ENCODE measurements at places on chromosomes 6 and 20. TPM values are rescaled to one million over a fixed set of nuclear protein-coding genes. Genes with fewer than 3 reads are reported as not detected.

GRCh38 chr6:63556369-63556768, 15.9 kb upstream of the LOC128125822 start:
- no peak for DNase-seq

- no peak for DNase-seq
Observed at GRCh38 chr20:61821735-61822134, 243.9 kb downstream of the TAF4 start.

PHACTR3 gene
- 0.42 TPM for total RNA-seq

PTPRK gene
- total RNA-seq = 25.9 TPM

DNA sequence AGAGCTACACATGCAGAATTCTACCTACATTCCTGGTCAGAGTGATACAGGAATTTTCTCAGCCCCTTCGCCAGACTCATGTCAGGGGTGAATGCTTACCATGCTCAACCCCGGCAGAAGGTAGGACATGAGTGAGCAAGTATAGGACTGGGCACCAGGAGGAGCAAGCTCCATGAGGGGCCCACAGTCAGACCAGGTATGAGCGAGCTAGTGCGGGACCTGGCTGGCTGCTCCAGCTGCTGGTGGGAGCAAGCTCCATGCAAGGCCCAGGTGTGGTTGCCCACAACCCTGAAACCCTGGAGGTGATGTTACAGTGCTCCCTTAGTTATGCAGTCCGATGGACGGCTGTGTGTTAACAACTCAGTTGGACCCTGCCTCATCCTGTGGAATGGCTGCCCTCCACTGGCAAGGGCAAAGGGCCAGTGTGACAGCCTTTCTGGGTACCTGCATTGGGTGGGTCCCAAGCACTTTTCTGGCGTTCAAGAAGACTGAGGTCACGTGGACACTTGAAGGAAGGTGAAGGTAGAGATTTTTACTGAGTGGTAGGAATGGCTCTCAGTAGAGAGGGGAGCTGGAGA, 503.5 kb upstream of the CITED2 start:
- DNase-seq = no peak

DNA sequence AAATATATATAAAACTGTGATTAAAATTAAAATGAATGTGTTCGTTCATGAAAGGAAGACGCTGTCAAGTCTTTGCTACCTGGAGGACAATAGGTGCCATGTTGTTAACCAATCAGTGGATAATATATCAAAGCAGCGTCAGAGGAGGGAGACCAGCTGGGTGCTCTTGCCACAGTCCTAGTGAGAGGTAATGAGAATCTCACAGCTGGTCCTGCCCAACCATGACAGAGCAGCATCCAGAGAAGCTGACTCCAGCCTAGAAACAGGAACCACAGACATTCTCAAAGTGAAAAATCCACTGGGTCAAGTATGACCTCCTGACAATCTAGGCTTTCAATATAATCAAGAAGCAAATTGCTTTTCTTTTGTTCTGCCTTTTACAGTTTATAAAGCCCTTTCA, 94.5 kb upstream of the LRFN2 start:
- DNase-seq = no peak

- DNase-seq = no peak
Observed at GRCh38 chr20:50533464-50533863, 23.3 kb downstream of the PTPN1 start.

DNA sequence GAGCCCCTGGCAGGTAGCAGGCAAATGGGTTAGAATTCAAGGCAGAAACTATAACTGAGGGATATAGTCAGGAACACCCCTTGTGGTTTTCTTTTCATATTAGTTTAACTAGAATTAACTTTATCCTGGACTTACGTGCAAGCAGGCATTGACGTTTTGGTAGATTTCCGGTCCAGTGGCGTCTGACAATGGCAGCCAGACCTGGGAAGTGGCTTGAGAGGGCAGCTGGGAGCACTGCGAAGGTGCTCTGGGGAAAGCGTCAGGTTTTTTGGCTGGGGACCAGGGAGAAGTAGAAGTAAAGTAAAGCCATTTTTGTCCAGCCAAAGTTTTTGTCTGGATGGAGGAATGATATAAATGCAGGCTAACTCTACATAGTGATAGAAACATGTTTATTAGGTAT, 8.4 kb upstream of the ACSS1 start:
- no peak for DNase-seq
